ENCODE measurements at places on chromosomes 4 and X.

DNA sequence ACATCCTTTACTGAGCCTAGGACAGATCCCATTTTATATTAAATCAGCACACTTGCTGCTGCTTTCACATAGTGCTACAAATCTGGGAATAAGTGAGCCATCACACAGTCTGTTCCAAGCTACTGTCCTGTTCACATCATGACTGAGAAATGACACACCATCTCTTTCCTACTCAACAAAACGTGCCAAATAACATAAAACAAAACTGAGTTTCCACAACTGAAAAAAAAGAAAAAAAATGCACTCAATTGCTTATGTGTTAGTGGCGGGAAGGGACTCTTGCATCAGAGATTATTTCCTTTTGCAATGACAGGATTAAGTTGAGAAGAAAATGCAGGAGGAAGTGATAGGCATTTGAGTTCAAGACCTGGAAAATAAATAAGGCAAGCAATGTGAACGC is 109.0 kb downstream of the SHROOM4 start:
- DNase-seq, result no peak

GRCh38 chrX:8815460-8816065 is 14.4 kb upstream of the FAM9A start:
- DNase-seq, result peak; percentile 21

DNA sequence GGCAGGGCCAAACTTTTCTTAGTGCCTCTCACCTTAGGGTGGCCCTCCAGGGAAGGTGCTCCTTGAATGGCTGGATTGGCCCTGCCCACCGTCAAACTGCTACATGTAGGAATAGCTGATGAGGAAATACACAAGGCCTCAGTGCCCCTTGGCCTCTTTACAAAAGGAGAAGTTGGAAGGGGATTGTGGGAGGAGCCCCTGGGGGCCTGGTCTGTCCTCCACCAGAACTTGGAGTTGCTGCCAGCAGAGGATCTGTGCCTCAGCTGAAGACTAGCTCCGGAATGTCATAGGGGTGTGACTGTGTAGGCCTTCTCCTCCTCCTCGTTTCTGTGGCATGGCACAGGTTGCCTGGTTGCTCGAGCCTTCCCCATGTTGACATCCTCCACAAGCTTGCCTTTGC is 142.7 kb downstream of the AMMECR1 start:
- no peak for DNase-seq

DNA sequence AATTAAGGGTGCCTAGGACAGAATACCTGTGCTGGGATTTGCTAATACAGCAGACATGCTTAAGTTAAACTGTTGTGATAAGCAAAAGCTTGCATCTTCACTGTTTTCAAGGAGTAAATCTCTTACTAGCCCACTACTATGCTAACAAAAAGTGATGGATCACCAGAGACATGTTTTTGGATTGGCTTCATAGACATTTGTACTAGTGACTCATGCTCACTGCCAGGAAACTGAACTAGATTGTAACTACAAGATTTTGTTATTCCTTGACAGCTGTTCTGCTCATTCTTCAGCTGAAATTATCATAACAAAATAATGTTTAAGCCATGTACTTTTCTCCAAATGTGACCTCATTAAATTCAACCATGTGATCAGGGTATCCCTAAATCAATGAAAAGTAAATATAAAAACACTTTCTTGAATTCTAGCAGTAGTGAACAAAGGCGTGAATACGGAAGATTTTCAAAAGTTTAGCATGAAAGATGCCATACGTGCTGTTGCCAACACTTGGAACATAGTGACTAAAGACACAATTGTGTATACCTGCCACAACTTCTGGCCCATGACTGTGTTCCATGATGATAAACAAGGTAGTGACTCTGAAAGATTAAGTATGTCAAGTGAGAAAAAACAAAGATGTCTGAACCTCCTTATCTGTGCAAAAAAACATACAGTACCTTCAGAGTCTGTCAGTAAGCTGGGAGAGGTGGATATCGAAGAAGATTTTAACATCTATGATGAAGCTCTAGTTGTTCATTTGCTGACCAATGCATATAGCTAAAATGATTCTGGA is 154.0 kb downstream of the BTC start:
- DNase-seq, result no peak

DNA sequence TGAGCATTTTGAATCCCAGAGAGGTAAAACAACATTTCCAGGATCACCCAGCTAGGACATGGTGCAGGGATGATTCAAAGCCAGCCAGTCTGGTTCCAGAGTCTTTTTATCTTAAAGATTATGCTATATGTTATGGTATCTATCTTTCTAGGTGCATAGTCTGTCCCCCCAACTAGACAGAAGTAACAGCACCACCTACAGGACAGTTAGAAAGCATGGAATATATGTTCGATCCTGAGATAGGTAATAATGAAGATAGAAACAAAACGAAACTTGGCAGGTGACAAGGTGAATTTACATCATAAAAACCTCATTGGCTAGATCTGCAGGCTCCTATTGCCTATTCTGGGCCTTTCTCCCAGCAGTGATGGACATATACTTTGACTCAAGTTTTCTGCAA is 723.2 kb downstream of the SMARCA1 start:
- no peak for DNase-seq

GRCh38 chr4:87717276-87718031 is 67.4 kb downstream of the DMP1 start:
- no peak for DNase-seq

DNA sequence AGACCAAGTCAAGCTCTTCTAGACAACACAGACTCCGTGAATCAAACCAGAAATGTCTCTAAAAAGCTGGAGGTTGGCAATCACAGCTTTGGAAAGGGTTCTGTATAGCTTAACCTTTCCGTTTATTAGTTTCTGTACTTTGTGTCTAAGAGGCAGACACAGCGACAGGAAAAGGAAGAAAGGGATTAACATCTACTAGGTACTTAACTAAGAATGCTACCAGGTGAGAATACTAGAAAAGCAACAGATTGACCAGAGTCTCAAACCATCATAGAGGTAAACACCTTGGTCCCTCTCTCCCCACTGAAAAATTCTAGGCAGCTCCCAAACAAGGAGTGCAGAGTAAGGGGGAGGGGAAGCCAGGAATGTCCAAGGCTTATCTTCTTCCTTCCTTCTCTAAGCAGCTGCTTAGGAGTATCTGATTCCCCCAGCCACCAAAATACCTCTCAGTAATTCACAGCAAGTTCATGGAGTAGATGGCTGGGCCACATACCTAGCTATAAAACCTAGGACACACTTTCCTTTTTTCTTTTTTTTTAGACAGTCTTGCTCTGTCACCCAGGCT is 80.8 kb downstream of the APBB2 start:
- no peak for DNase-seq

- DNase-seq, result no peak
Observed at GRCh38 chr4:188934320-188934962, 795.2 kb downstream of the TRIML1 start.

- no peak for DNase-seq
Observed at GRCh38 chrX:39731735-39732134, 366.0 kb downstream of the BCOR start.

- no peak for DNase-seq
Observed at GRCh38 chr4:16122308-16122711, 38.5 kb upstream of the PROM1 start.

DNA sequence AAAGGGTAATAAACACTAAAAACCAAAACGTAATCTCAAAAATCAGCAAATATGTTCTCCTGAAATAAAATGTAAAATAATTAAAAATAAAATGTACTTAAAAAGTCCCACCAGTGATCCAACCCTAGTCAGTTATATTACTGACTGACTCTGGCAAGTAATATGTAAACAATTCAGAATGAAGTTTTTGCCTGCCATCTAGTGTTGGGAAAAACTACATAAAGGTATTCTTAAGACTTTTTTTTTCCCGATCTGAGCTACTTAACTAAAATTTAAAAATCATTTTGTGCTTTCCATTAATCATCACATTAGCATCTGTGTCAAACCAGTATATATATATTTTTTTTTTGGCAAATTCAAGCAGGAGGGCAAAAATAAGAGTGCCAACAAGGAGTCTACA is 24.0 kb downstream of the RCHY1 start:
- no peak for DNase-seq

- DNase-seq, result no peak
Observed at GRCh38 chr4:24197955-24198354, 308.1 kb upstream of the PPARGC1A start.

DNA sequence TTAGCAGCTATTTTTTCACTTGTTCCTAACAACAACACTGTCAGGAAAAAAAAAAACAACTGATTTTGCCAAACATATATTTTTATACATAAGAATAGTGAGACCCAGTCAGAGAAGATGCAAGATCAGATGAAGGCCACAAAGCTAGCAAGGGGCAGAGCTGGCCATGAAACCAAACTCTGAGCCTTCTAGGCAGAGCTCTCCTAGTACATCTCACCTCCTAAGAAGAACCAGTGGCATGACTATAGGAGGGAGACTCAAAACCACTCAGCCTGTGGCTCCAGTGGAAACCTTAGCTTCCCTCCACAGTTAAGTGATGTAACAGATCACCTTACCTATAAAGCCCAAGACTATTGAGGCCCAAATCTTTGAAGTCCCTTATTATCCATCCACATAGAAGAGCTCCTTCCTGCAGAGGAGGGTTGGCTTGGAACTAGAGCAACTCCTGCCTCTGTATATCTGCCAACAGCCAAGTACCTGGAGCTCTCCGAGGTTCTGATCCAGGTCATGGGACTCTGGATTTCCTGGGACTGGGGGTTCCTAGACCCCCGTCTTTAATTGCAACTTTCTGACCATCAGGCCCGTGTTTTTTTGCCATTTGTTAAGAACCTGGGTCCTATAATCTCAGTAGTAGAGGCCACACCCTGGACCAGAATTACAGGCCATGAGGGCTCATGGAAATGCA is 136.5 kb downstream of the SH3KBP1 start:
- DNase-seq, result no peak

DNA sequence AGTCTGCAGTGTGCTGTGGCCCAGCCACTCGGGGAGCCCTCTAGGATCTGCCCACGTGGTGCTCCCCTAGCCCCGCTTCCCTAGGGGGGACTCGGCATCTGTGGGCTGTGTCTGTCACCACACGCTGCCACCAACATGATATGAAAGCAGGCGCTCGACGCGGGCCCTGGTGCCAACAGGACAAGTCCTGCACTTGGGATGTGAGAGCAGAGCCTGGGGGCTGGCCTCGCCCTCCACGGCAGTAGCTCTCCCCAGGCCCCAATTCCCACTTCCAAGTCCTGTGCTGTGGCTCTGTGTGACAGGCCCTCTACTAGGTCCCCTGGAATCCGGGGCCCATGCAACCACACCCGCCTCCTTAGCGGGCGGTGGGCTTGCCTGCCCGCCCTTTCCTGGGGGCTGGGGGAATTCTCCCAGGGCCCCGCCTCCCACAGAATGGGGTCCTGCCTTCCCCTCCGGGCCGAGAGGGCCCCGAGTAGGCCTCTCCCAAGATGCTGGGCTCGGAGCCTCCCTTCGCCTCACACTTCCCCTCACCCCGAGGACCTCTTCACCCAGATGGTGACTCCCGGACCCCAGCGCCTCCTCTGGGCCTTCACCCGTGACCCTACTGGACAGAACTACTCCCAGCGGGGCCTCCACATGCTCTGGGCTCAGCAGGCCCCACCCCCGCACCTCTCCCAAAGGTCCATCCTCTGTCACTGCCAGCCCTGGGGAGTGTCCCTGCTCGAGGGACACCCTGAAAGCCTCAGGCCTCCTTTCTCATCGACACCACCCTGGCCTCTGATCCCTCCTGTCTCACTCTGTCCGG is 11.2 kb downstream of the LRPAP1 start:
- DNase-seq, result no peak

DNA sequence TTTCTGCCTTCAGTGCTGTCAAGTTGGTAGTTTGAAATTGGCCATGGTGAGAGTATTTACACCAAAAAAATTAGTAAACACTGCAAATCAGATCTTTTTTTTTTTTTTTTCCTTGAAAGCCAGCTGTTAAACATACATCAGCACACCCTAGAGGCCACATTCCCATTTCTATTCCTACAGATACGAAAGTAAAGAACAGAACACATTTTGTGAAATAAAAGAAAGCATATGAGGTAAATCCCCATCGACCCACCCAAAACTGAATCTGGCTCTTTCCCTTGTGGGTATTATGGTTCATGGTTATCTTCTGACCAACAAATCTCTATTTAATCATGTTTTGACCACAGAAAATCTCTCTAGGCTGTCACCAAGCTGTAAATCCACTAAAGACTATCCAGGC is 41.8 kb upstream of the AP1AR start:
- DNase-seq, result no peak

- DNase-seq, result no peak
Observed at GRCh38 chr4:108360754-108361445, 192.2 kb upstream of the LEF1 start.

GRCh38 chr4:149973181-149973580 is 105.1 kb upstream of the DCLK2 start:
- DNase-seq, result no peak

- DNase-seq, result no peak
Observed at GRCh38 chrX:40349251-40349650, 231.5 kb upstream of the ATP6AP2 start.

GRCh38 chr4:156705311-156705710 is 266.3 kb downstream of the PDGFC start:
- no peak for DNase-seq

DNA sequence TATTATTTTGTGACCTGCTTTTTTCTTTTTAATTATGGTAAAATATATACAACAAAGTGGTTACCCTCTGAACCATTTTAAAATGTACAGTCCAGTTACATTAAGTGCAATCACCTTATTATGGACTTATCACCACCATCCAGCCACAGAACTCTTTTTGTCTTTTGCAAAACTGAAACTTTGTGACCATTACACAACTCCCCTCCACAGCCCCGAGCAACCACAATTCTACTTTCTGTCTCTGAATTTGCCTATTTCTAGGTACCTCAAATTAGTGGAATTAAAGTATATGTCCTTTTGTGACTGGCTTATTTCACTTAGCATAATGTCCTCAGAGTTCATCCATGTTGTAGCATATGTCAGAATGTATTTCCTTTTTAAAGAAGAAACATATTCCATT is 39.3 kb upstream of the WWC2 start:
- DNase-seq, result no peak

- no peak for DNase-seq
Observed at GRCh38 chr4:157664726-157665125, 444.2 kb downstream of the GRIA2 start.

Measured in GM10248 (cell line).